ENCODE measurements at places on chromosomes 13 and 19.
A peak's percentile ranks its signal among the peaks of the same experiment; 100 is the strongest.

DNA sequence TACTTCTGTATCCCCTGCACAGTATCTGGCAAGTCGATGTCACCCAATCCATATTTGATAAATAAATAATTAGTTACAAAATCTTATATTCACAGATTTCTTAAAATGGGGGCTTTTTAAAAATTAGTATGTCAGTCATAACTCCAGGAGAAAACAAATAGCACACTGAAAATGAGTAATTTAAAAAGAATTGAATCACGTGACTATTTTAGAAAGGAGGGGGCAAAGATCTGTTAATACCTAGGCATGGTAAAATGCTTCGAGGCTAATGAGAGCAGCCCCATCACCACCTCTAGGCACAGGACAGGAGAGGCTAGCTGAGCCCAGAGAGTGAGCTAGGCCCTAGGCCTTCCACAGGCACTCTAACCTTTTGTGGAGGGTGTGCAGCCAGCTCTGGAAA is 94.7 kb downstream of the FREM2 start:
- no peak for DNase-seq

- DNase-seq: no peak
Observed at GRCh38 chr13:59842507-59842906, 321.2 kb downstream of the DIAPH3 start.

DNA sequence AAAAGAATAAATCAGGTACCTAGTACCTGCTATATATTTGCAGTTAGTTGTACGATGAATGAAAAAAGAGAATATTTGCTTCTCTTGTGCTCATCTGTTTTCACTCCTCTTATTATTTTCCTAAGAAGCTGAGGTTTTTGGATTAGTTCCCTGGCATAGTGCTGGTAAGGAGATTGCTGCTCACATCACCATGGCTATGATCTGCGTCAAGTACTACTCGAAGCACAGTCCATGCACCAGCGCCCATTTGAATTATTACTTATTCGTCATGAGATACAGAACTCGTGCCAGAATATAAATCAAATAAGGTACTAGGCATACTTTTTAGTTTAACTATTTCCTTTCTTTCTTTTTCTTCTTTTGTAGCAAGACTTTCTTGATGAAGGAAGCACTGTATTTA is 7.1 kb downstream of the SERTM1 start:
- DNase-seq: no peak

DNA sequence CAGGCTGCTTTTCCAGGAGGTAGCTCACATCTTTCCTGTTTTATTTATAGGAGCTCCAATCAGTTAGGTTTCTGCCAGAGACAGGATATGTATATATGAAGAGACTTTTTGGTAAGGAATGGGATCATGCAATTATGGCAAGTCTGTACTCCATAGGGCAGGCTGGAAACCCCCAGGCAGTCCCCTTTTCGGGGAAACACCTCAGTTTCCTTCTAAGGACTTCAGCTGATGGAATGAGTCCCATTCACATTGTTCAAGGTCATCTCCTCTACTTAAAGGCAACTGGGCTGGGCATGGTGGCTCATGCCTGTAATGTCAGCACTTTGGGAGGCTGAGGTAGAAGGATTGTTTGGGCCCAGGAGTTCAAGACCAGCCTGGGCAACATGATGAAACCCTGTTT is 10.9 kb upstream of the SLC25A42 start:
- no peak for DNase-seq

- no peak for DNase-seq
Observed at GRCh38 chr13:51596541-51596940, 12.3 kb downstream of the WDFY2 start.

GRCh38 chr13:109733550-109733949 is 52.8 kb downstream of the IRS2 start:
- no peak for DNase-seq

DNA sequence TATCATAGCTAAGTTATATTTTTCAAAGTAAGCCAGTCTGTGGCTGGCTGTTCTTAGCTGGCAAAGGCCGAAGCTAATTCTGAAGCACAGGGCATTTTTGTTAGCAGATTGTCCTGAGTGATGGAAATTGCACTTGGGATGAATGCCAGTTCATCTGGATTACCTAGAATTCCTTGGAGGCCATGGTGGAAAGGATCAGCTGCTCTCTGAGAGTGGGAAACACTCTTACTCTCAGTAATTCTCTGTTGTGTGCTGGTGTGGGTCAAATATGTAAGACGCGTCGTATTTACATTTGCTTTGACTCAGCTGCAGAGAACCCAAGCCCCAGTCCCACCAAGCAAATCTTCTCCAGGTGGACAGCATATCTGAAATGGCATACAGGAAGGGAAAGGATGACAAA is 60.7 kb upstream of the C1QTNF9B start:
- no peak for DNase-seq

- peak; percentile 52 for DNase-seq
Observed at GRCh38 chr13:51704399-51705313, 99.3 kb downstream of the DHRS12 start.

DNA sequence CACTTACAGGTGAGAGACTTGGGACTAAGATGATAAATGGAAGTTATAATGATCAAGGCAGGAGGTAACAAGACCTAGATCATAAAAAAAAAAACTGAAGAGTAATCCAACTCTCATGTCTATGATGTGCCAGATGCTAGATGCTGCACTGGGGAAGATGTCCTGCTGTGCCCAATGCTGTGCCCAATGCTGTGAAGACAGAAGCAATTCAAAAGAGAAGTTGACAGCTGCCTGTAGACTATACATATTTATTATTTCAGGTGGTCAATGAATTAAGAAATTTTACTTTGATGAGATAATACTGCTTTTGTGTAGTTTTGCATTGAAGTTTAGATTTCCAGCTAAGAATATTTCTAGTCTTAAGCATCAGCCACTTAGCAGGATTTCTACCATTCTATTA is 21.5 kb downstream of the VWA8 start:
- no peak for DNase-seq

- DNase-seq: no peak
Observed at GRCh38 chr13:113124211-113124970, 1.8 kb downstream of the F10 start.

GRCh38 chr19:16594681-16595091 is 22.5 kb upstream of the SLC35E1 start:
- no peak for DNase-seq

GRCh38 chr19:44942067-44942571 is at the start of gene APOC4:
TSS of gene APOC4 (plus strand) at chr19:44942237. CDS start at chr19:44942278, 41 bp downstream.
- DNase-seq: no peak

GRCh38 chr13:47170971-47171370 is 274.1 kb upstream of the HTR2A start:
- no peak for DNase-seq

GRCh38 chr19:1260749-1261537 is 8.2 kb upstream of the CIRBP start:
- DNase-seq: peak; percentile 85

DNA sequence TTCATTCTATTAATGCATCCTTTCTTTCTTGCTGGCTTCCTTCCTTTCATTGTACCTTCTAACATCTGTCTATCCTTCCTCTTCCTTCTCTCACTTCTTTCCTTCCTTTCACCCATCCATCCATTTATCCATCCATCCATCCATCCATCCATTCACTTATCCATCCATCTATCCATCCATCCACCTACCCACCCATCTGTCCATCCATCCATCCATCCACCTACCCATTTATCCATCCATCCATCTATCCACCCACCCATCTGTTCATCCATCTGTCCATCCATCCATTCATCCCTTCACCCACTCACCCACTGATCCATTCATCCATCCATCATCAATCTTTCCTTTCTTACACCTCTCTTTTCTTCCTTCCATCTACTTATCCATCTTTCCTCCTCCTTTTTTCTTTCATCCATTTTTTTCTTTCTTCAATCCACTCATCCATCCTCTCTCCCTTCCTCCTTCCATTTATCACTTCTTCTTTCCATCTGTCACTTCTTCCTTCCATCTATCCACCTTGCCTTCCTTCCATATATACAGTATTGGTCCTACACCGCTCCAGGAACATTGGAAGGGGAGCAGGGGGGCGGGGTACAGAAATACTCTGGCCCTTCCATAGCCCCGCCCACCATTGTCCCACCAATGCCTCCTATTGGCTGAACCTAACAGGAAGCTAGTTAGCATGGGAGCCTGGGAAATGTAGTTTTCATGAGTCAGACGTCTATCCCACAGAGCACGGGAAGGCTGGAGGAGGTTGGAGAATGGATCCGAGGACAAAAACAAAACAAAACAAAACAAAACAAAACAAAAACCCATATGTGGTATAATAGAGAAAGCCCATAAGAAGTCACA is 45.9 kb downstream of the MBD3L1 start:
- DNase-seq: no peak

DNA sequence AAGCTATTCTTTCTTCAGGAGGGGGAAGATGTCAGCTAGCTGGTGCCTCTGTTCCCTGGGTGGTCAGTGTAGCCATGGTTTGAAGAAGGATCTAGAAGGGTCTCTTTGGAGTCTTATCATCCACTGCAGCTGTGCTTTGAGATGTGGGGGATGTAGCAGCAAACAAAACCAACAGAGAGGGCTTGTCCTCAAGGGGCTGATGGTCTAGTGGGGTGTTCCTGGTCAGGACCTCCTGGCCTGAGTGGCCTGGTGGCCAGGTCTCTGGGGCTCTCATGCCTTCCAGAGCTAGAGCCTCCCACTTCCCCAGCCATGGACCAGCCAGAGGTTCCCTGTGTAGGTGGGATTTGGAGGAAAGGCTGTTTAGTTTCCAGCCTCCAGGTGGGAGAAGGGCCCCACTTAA is 40.3 kb downstream of the LYL1 start:
- DNase-seq: no peak

- no peak for DNase-seq
Observed at GRCh38 chr13:53201454-53202225, 173.0 kb downstream of the OLFM4 start.

- no peak for DNase-seq
Observed at GRCh38 chr13:102692491-102692826, 2.4 kb downstream of the METTL21C start.

DNA sequence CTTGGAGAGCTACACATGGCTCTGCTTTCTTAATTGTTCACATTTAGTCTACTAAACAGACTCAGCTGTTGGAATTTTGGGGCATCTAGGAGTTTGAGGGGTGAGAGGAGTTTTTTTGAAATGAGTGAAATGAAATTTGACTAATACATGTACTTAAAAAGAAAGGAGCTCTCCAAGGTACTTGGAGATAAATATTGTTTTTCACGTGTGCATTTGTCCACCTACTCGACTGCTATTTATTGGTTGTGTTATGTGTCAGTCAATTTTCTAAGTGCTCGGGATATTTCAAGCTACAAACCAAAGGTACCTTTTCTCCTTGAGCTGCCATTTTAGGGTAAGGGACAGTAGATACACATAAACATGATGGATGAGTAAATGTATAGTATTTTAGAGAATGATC is 697.0 kb downstream of the LIG4 start:
- no peak for DNase-seq

GRCh38 chr13:113451951-113452421 is 1.3 kb downstream of the ADPRHL1 start:
- DNase-seq: no peak

DNA sequence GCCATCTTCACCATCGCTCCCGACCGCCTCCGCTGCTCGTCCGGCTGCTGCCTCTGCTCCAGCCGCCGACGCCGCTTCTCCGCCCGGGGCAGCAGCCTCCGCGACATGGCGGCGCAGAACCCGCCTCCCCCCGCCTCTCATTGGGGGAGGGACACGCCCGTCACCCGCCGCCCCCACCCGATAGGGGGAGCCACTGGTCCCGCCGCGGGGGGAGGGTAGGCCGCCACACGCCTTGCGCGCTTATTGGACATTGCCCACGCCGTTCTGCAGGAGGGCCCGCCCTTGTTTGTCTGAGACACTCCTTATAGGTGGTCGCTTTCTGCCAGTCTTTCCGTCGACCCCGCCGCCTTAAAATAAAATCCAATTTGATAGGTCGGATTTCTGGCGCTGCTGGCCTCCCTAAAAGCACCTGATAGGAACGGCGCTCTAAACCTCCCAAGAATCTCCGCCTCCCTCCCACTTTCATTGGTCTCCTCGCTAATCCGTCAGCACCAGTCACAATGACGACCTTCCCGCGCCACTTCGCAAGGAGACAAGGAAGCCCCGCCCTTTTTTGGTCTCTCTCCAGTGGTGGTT is at the start of gene HNRNPL:
TSS of gene HNRNPL (minus strand) at position 127 of the 576 bp plus-strand sequence. CDS start at position 107, 20 bp downstream.
- DNase-seq: peak; percentile 100
